Esophagus squamous epithelium (tissue), 5 donors: ENCODE measurements at places on chromosomes 16 and 17.

GRCh38 chr17:40151414-40151963 lies 11.2 kb downstream of the CASC3 start:
- no peak for DNase-seq

- DNase-seq: no peak
These were observed at the start of gene RPRML for GRCh38 chr17:46979147-46979863. Gene RPRML, minus strand, starts transcription at chr17:46979253. Its CDS starts 246 bp downstream, at chr17:46979007.

DNA sequence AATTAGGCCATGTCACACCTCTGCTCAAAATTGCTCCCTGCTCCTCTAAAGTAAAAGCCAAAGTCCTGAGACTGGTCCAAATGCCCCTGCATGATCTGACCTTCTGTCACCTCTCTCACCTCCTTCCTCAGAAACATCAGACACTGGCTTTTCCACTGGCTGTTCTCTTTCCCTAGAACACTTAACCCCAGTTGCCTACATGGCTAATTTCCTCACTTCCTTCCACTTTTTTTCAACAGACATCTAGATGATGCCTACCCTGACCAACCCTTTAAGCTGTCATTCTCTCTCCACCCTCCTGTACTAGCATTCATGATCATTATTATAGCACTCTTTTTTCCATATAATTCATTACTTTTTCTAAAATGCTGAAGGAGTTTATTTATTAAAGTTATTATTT lies 31.0 kb downstream of the CCT6B start:
- DNase-seq: no peak

- no peak for DNase-seq
These were observed 202.9 kb upstream of the IRX3 start for GRCh38 chr16:54489225-54490111.

- no peak for DNase-seq
These were observed 8.0 kb upstream of the TEDC2 start for GRCh38 chr16:2451851-2452320.

- no peak for DNase-seq
These were observed 19.2 kb downstream of the CDH3 start for GRCh38 chr16:68664297-68664696.

DNA sequence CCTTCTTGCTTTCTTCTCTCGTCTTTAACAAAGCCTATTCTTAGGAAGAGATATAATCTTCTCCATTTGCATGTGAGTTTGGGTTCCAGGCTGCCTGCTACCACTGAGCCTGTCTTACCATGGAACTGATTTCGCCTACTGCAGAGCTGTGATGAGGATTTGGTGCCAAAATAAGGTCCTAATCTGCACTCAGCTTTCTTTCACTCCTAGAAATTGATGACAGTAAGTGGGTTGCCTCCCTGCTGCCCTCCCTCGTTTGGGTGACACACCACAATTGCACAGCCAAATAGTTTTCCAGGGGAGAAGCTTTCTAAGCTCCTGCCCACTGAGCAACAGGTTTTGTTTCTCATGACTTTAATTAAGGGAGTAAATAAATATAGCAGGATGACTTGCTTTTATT lies 25.1 kb upstream of the ASIC2 start:
- no peak for DNase-seq
